ENCODE measurements at places on chromosomes 1 and 21. TPM values are rescaled to one million over a fixed set of nuclear protein-coding genes. Genes with fewer than 3 reads are reported as not detected.

DNA sequence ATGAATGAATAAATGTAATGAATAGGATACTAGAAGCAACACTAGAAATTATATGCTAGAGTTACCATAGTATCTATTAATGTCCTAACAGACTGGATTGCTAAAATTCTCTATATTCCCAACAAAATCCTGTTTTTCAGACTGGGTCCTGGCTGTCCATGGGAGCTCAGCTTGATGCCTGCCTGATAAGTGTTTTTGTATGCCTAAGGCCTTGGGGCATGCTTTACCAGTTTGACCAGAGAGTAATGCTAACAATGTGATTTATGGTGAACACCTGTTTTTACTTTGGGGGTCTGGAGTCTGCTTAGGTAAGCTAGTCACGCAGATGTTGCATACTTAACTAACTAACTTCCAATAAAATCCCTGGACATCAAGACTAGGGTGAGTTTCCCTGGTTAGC lies 318.8 kb upstream of the DEPDC1 start:
- DNase-seq: no peak
- no peaks in the 10 kb centered on the region for H3K36me3 ChIP-seq
- no peaks in the 10 kb centered on the region for H3K27me3 ChIP-seq

DNA sequence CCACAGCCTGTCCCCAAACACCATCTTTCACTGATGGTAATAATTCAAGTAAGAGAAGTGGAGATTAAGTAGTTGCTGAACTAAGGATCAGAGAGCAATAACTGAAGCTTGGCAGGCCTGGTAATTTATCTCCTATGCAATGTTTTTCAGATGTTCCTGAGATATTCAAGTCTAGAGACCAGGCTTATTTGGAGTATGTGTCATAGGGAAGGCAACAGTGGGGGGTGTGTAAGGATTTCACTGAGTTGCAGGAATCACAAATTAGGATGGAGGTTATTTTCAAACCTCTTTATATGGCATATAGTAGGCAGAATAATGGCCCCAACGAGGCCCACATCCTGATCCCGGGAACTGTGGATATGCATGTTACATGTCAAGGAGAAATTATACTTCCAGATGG lies 171.7 kb downstream of the KCNJ6 start:
- no peaks in the 10 kb centered on the region for H3K4me1 ChIP-seq
- no peak for DNase-seq
- no peak overlapping the region for H3K27ac ChIP-seq
- H3K27me3 ChIP-seq: no peaks in the 10 kb centered on the region

The AGBL4 gene
- 0.56 TPM for total RNA-seq

The ETS2 gene
- total RNA-seq: 252 TPM

GRCh38 chr1:63068626-63069025 lies 253.7 kb upstream of the FOXD3 start:
- no peaks in the 10 kb centered on the region for H3K36me3 ChIP-seq
- H3K4me1 ChIP-seq: no peaks in the 10 kb centered on the region
- no peaks in the 10 kb centered on the region for H3K27me3 ChIP-seq
- H3K4me3 ChIP-seq: no peak overlapping the region
- H3K27ac ChIP-seq: no peak overlapping the region

DNA sequence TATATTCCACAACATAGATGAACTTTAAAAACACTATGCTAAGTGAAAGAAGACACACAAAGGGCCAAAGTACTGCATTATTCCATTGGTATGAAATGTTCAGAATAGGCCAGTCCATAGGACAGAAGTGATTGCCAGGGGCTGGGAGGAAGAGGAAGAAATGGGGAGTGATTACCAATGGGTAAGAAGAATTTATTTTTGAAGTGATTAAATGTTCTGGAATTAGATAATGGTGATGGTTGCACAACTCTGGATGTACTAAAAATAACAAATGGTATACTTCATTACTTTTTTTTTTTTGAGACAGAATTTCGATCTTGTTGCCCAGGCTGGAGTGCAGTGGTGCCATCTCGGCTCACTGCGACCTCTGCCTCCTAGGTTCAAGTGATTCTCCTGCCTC lies 61.7 kb downstream of the CHD5 start:
- H3K4me1 ChIP-seq: no peaks in the 10 kb centered on the region
- H3K4me3 ChIP-seq: no peak overlapping the region
- DNase-seq: no peak
- H3K27ac ChIP-seq: no peak overlapping the region
- no peaks in the 10 kb centered on the region for H3K27me3 ChIP-seq

The PCBP3 gene
- 0.61 TPM for total RNA-seq

GRCh38 chr1:154726896-154727753 lies 119.1 kb upstream of the ADAR start:
- no peak for DNase-seq
- no peaks in the 10 kb centered on the region for H3K27me3 ChIP-seq
- H3K4me3 ChIP-seq: no peak overlapping the region
- H3K4me1 ChIP-seq: no peaks in the 10 kb centered on the region

- no peak overlapping the region for H3K4me3 ChIP-seq
- no peak for DNase-seq
- H3K27me3 ChIP-seq: no peaks in the 10 kb centered on the region
- H3K36me3 ChIP-seq: no peaks in the 10 kb centered on the region
- no peak overlapping the region for H3K27ac ChIP-seq
Observed at GRCh38 chr1:54161495-54162168, 8.8 kb upstream of the CDCP2 start.

DNA sequence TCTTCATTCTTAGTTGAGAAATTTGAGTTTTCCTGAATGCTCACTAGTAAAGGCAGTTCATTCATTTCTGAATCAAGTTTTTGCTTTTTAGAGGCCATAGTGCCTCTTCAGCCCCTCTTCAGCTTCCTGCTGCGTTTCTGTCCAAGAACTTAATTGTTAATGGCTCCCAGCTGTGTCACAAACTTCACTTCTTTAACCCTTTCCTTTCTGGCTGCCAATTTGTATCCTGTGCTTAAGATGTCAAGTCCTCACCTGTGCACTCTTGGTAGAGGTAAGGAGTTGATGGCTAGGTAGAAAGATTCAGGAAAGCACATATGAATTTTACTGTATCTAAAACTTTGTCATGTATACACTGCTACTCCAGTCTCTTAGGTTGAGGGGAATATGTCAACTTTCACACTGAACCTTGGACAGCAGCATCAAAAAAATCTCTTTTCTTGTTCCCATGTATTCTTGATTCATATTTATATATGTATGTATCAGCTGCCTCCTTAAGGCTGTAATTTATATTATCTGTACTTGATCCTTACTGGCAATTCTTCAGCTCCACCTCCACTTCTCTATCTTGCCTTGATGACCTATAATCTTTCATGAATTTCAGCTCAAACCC lies 612.8 kb downstream of the LMO4 start:
- no peaks in the 10 kb centered on the region for H3K36me3 ChIP-seq
- no peak overlapping the region for H3K4me3 ChIP-seq
- no peak overlapping the region for H3K27ac ChIP-seq
- H3K27me3 ChIP-seq: no peaks in the 10 kb centered on the region
- DNase-seq: no peak
- H3K4me1 ChIP-seq: no peaks in the 10 kb centered on the region

- DNase-seq: peak; percentile 74
- H3K36me3 ChIP-seq: no peaks in the 10 kb centered on the region
- no peak overlapping the region for H3K27ac ChIP-seq
Observed at GRCh38 chr1:9253004-9253403, 18.4 kb downstream of the H6PD start.

The SYCP1 gene
- total RNA-seq: not detected

- H3K36me3 ChIP-seq: no peaks in the 10 kb centered on the region
- peaks cover 17% of the 10 kb centered on the region for H3K4me1 ChIP-seq
- DNase-seq: no peak
- no peaks in the 10 kb centered on the region for H3K27me3 ChIP-seq
Observed at GRCh38 chr1:32869923-32870614, 643 bp downstream of the FNDC5 start.

The ETNK2 gene
- 231 TPM for total RNA-seq

- no peaks in the 10 kb centered on the region for H3K36me3 ChIP-seq
- peaks cover 5% of the 10 kb centered on the region for H3K4me1 ChIP-seq
- H3K27ac ChIP-seq: no peak overlapping the region
- no peaks in the 10 kb centered on the region for H3K27me3 ChIP-seq
Observed at GRCh38 chr1:88783145-88783544, 99.1 kb downstream of the PKN2 start.

Data from right lobe of liver (tissue), 6 donors.